ENCODE measurements at places on chromosomes 3 and 15.

- DNase-seq: no peak
These were observed 322.2 kb upstream of the SATB1 start for GRCh38 chr3:18747383-18747782.

DNA sequence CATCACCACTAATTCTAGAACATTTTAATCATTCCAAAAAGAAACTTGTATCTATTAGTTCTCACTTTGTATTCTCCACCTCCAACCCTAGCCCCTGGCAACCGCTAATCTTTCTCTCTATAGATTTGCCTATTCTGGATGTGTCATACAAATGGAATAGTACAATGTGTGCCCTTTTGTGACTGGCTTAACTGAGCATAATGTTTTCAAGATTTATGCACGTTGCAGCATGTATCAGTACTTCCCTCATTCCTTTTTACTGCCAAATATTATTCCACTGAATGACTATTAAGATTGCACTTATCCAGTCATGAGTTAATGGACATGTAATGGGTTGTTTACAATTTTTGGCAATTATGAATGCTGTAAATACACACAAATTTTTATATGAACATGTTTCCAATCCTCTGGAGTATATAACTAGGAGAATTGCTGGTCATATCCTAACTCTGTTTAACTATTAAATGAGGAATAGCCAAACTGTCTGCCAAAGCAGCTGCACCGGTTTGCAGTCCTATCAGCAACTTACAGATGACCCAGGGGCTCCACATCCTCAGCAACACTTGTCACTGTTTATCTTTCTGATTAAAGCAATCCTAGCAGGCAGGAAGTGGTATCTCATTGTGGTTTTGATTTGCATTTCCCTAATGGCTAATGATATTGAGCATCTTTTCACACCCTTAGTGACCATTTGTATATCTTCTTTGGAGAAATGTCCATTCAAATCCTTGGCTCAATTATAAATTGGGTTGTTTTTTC, 42.9 kb downstream of the DCUN1D1 start:
- no peak for DNase-seq

DNA sequence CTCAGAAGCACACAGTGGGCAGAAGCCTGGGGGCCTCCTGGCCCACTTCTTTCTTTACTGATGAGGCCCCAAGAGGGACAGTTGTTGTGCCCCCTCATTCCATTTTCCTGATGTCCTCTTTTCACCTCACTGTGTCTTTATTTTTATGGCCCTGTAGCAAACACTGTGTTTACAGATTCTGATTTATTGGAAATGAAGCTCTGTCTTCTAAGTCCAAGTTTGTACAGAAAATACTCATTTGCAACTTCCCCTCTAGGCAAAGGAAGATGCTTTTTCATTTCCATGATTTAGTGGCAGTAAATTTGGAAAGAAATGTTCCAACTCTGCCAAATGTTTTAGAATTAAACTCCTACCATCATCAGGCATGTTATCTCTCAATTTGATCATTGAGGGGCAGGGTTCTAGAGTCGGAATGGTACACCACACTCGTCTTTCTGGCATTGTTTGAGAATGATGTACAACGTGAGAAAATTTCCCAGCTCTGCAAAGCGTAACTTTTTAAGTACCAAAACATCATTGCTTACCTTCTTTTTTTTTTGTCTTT, 129.7 kb downstream of the ARNT2 start:
- no peak for DNase-seq

DNA sequence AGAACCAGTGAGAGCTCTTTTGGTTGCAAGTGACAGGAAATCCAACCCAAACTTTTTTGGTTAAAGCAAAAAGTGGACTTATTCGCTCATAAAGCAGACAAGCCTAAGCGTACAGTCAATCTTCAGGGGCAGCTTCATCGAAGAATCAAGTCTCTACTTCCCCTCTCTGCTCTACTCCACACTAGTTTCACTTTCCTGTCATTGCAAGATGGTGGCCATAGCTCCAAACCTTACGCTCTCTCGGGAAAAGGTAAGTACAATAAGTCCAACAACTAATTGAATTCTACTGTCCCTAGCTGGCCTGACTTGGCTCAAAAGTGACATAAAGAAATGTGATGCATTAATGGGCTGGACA, 24.9 kb upstream of the ZNF710 start:
- DNase-seq: no peak

GRCh38 chr3:120649830-120650233, 32.2 kb downstream of the HGD start:
- no peak for DNase-seq

DNA sequence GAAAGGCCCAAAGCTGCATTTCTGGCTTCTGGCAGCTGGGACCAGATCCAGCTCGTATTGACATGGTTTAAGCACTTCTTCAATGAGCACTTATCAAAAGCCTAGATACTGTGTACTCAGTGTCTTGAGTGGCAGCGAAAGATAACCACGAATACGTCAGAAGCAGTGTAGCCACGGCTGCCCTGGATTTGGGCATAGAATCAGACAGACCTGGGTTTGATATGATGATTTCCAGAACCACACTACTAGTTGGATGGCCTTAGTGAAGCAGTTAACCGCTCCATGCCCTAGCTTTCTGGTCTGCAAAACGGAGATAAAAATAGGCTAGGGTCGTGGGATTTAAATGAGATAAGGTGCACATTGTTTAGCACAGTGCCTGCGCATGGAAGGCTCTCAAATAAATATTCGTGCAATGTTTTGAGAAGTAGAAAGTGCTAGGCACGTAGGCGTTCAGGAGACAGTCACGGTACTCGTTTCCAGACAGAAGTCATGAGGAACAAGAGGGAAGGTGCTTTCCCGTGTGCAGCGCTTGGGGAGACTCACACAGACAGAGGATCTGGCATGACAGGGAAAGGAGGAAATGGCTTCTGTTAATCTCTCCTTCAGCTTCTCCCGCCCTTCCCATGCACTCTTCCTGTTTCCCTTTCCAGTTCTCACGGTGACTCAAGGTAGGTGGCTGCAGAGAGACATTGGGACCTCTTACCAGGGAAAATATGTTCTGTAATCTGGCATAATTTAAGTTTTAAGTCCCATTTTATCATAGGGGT, 70.3 kb downstream of the CCNL1 start:
- no peak for DNase-seq

DNA sequence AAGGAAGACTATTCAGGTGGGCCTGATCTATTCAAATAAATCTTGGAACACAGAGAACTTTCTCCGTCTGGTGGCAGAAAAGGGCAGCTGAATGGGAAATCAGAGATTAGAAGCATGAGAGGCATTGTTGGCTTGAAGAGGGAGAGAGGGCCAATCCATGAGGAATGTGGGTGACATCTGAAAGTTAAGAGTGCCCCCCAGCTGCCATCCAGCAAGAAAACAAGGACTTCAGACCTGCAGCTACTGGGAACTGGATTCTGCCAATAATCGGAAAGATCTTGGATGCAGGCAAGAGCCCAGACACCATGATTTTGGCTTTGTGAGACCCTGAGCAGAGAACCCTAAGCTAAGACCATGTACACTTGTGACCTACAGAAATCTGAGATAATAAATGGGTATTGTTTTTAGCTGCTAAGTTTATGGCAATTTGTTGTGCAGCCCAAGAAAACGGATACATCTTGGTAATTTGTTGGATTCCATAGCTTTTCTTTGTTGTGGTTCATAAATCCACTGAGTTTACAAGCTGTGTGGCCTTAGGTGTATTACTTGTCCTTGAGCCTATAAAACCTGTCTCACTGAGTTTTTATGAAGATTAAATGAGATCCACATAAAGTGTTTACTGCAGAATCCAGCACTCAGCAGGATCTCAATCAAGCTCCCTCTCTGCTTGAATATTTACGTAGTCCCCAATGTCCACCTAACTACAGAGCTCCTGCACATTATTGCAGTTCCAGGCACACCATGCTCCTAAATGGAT, 82.1 kb upstream of the PRTG start:
- no peak for DNase-seq

GRCh38 chr3:54836871-54837270, 91.0 kb downstream of the LRTM1 start:
- DNase-seq: no peak
